ENCODE measurements at places on chromosomes 6 and 20.

- DNase-seq: no peak
Measured at GRCh38 chr6:106693418-106693817, 64.0 kb downstream of the QRSL1 start.

DNA sequence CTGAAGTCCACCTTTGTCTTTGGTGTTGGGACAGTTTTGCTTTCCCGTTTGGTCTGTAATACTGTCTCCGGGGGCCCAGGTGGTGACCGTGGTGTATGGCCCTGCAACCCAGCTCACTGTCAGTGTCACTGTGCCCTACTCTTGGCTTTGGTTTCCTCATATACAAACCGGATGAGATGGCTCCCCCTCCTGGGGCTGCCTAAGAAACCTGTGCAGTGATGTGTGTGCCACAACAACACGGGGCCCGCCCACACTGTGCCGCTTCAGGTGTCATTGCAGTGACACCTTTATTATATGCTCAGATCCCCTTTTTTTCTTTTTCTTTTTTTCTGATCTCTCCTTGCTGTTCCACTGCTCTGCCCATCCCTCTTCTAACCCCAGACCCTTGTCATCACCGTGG lies 73.9 kb downstream of the RAMACL start:
- DNase-seq: no peak

DNA sequence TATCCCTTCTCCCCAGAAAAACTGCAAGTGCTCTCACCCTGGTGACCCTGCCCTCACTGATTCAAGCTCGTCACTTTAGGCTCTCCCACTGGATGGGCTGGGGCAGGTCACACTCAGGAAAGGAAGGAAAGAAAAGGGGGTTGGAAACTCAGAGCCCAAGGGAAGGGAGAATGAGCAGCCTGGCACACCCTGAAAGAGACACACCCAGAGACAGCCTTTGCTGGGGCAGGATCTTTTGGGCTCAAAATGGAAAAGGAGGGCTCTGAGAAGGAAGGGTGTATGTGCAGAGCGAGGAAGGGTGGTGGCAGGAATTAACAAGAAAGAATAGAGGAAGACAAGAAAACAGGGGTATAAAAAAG lies 2.5 kb downstream of the PPP1R18 start:
- DNase-seq: no peak

DNA sequence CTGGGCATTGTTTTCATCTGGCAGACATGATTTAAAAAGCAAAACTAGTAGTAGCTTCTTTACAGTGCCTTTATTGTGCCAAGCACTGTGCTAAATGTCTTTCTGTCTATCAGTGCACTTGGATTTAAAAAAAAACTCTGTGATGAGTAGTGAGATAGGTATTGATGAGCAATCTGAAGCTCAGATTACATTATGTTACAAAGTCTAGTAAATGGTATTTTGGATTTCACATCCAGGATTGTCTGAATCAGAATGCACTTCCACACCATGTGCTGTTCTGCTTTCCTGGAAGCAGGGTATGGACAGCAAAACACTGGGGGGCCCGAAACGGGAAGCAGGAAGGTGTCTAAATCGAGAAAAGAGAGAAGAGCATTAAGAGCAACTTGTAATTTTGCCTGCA lies 103.4 kb upstream of the CCN2 start:
- no peak for DNase-seq

DNA sequence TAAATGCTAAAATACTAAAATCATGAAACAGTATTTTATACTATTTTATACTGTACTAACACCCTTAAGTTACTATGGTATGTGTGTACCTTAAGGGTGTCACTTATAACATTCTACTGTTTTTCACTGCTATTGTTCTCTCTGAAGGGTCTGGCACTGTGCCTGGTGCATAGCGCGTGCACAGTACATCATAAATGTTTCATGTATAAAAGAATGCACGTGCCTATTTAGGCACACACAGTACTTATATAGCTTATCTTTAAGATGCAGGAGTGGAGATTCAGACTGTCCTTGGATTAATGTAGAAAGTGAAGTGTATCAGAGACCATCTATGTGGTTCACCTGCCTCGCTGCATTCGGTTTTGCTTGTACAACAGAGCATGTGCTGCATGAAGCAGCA lies 64.0 kb upstream of the SGK1 start:
- peak; percentile 31 for DNase-seq

DNA sequence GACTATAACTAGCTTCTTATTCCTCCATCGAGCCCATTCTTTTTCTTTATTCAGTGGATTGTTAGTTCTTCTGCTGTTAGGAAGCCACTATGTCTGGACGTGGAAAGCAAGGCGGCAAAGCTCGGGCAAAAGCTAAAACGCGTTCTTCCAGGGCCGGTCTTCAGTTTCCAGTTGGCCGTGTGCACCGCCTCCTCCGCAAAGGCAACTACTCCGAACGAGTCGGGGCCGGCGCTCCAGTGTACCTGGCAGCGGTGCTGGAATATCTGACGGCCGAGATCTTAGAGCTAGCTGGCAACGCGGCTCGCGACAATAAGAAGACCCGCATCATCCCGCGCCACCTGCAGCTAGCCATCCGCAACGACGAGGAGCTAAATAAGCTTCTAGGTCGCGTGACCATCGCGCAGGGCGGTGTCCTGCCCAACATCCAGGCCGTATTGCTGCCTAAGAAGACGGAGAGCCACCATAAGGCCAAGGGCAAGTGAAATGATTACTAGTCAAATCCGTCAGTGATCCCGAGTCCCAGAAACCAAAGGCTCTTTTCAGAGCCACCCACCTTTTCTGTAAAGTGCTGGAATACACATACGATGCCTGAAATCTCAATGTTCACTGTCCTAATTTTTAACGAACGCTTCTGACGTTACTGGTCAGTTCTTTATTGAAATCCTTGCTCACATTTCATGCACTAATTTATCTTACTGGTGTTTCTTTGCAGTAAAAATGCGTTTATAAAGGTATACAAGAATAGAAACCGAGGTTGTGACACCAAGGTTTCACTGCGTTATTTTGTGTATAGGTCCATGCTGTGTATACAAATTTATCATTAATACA lies 129.9 kb downstream of the HFE start:
- DNase-seq: peak; percentile 64

DNA sequence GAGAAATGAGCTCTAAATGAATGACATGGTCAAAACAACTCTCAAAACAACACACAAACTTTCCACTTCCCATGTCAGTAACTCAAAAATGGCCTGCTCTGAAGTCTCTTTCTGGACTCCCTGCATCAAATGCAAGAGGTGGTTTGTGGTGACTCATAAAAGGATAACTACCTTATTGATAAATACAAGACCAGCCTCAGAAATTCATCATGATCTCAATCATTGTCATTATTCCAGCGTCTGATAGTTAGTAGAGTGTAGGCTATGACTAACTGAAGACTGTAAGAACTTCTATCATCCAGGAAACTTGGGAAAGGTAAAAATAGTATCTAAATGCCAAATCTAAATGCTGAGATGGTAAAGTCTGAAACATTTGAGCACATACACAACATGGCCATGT lies 369.4 kb downstream of the BMP2 start:
- DNase-seq: no peak

GRCh38 chr20:2873747-2874041 lies 413 bp downstream of the PTPRA start:
- no peak for DNase-seq

DNA sequence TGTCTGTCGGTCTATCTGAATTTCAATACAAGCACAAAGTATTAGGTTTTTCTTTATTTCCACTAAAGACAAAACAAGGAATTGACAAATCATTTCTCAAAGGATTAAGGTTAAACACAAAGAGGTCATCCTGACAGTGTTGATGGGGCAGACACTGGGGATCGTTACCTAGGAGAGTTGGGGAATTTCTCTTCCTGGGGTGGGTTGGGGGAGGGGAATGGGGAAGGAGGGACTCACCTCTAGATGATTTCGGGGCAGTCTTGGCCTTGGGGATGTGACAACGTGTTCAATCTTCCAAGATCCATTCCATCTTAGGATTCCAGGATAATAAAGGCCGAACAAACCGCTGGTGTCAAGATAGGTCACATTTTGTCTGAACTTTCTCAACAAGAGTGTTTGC lies 35.4 kb upstream of the FOXA2 start:
- DNase-seq: no peak

DNA sequence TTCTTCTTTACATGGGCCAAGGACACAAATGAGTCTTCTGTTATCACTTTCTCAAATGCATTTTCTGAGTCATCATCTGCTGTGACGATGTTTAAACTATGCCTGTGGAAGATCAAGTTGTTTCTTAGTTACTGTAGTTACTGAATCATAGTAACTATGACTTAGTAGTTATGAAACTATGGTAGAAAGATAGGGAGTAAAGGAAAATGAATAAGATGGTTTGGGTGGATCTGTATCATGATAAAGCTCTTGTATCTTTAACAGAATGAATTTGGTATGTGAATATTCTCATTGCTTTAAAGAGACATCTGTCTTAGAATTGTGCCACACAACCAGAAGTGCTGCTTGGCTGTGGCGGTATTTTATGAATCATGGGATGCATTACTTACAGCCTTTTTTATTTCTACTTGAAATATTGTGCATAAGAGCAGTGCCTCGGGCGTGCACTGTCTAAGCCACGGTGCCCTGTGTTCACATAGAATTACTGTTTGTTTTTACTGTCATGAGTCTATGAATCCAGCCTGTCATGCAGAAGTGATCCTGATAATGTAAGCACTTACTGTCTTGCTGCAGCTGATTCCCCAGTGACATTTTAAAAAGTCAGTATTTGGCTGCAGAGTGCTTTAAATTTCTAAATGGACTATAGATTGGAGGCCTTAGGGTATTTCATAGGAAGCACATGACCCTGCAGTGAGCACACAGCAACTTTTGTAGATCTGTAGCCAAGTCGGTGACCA lies 215.2 kb downstream of the TMEM242 start:
- DNase-seq: peak; percentile 84

GRCh38 chr6:2245103-2245876 lies at the start of gene GMDS:
GMDS (minus strand) TSS chr6:2245605.
- peak; percentile 87 for DNase-seq

- no peak for DNase-seq
Measured at GRCh38 chr6:103269581-103269980, 1590.1 kb downstream of the HACE1 start.

DNA sequence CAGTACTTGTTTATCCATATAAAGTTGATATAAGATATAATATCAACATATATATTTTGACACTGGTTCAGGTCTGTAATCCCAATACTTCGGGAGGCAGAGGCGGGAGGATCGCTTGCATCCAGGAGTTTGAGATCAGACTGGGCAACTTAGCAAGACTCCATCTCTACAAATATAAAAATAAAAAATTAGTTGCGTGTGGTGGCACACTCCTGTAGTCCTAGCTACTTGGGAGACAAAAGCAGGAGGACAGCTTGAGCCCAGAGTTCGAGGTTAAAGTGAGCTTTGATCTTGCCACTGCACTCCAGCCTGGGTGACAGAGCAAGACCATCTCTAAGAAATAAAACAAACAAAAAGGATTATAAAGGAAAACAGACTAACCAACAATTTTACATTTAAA lies 8.9 kb upstream of the KATNA1 start:
- no peak for DNase-seq

GRCh38 chr6:163398115-163398514 lies 16.4 kb upstream of the QKI start:
- DNase-seq: no peak

DNA sequence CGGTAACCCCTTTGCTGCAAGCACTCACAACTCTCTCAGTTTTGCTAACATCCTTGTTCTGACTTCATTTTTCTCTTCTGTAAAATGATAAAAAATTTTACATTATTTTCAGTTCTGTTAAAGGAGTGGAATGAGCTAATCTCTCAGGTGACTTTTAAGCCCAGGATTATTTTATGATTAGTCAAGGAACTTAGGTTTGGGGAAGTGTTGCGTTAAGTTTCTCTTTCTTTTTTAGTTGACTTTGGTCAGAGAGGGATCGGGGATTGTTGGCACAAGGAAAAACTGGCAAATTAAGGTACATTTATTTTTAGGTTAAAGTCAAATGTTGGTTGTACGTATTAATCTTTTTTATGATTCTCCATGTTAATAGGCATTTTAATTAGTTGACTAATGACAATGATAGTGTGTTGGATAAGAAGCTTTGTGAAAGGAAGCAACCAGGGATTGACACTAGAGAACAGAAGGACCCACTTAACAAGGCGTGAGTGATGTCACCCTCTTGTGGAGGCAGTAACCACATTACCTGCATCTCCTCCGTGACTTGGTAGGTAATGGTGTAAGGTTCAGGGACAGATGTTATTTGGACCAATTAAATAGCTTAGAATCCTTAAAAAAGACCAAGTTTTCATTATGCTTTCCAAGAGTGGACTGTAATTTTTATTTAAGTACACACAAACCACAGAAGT lies 31.6 kb downstream of the CD83 start:
- DNase-seq: no peak

- no peak for DNase-seq
Measured at GRCh38 chr6:96652552-96652951, 89.6 kb downstream of the FHL5 start.

DNA sequence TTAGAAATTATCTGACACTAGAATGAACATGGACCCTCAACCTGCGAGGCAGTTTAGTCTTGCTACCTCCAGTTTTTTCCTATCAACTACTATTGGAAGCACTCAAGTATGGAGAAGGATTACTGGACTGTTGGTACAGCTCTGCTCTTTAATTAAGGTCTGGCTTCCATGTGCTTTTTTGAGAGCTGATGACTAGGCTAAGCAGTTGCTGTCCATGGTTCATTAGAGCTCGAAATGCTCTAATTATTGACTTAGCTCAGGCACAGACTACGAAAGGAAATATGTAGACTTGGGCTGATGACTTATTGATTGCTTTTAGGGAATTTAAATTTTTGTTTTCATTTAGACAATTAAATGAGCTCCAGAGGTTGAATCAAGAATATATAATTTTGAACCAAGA lies 1281.6 kb downstream of the HACE1 start:
- DNase-seq: no peak

DNA sequence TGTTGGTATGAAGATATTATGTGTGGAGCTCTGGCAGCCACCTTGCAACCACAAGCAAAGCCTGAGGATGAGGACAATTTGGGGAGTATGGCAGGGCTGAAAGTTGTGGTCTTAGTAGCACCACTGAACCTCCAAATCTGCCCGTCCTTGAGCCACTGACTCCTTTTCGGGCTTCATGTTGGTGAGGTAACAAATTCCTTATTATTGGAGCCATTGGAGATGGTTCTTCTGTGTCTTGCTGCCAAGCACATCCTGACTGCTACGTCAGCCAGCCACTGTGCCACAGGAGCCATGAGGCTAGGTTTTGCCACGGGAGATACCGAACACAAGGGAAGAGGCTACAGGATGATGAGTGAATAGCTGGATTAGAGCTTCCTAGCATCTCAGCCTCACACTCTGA lies 201.6 kb downstream of the BMP7 start:
- no peak for DNase-seq
